HCT116 (cell line): ENCODE measurements at places on chromosomes 4 and X. TPM values are rescaled to one million over a fixed set of nuclear protein-coding genes. Genes with fewer than 3 reads are reported as not detected.

ITIH6 gene
- total RNA-seq = not detected

PDGFRA gene
- total RNA-seq = 0.25 TPM

TCEAL7 gene
- 0.20 TPM for total RNA-seq

IL1RAPL1 gene
- total RNA-seq = 2.8 TPM

RAB41 gene
- not detected for total RNA-seq

ENPP6 gene
- not detected for total RNA-seq

PRSS12 gene
- total RNA-seq = 13.8 TPM

FGFBP1 gene
- total RNA-seq = 8.7 TPM

FRMD7 gene
- total RNA-seq = not detected

ZNF595 gene
- total RNA-seq = 4.0 TPM

RAB39B gene
- total RNA-seq = 0.10 TPM

MAGEA12 gene
- not detected for total RNA-seq

SORBS2 gene
- 0.34 TPM for total RNA-seq

PNCK gene
- 0.84 TPM for total RNA-seq

DGKK gene
- not detected for total RNA-seq

MAOA gene
- total RNA-seq = 13.6 TPM

AKAP14 gene
- total RNA-seq = not detected

ZFX gene
- total RNA-seq = 28.1 TPM

XK gene
- 2.6 TPM for total RNA-seq

CYTL1 gene
- not detected for total RNA-seq

PAGE5 gene
- total RNA-seq = not detected

DRD5 gene
- not detected for total RNA-seq

CTAG2 gene
- total RNA-seq = not detected

ATOH1 gene
- total RNA-seq = not detected

KCNE5 gene
- not detected for total RNA-seq

GPR119 gene
- not detected for total RNA-seq

TMEM35A gene
- not detected for total RNA-seq

GPR82 gene
- not detected for total RNA-seq

FMR1NB gene
- total RNA-seq = not detected

AR gene
- 0.02 TPM for total RNA-seq

MFAP3L gene
- total RNA-seq = 8.4 TPM

SNCA gene
- total RNA-seq = 1.0 TPM

CFAP99 gene
- 0.42 TPM for total RNA-seq

XAGE1A gene
- total RNA-seq = not detected

NXF2 gene
- total RNA-seq = not detected

SPANXA2 gene
- not detected for total RNA-seq

BEX1 gene
- not detected for total RNA-seq

USP17L25 gene
- not detected for total RNA-seq

CFAP47 gene
- total RNA-seq = not detected

CDKL2 gene
- total RNA-seq = 1.2 TPM

ZAR1 gene
- 0.47 TPM for total RNA-seq

FREM3 gene
- not detected for total RNA-seq

GAGE12E gene
- total RNA-seq = not detected

TIGD4 gene
- 0.42 TPM for total RNA-seq

GUCY1B1 gene
- total RNA-seq = not detected

SPANXN3 gene
- total RNA-seq = not detected

EXOC1L gene
- total RNA-seq = not detected

PPEF2 gene
- total RNA-seq = not detected

GLRA3 gene
- not detected for total RNA-seq

ARAP2 gene
- 13.6 TPM for total RNA-seq
